ENCODE measurements at places on chromosomes 12 and 14. TPM values are rescaled to one million over a fixed set of nuclear protein-coding genes. Genes with fewer than 3 reads are reported as not detected.

Gene GYS2
- total RNA-seq = not detected

Gene NEMP1
- 41.6 TPM for total RNA-seq

Gene RNASE7
- not detected for total RNA-seq

Gene CCDC198
- not detected for total RNA-seq
